ENCODE measurements at places on chromosomes 5 and 9.

- DNase-seq, result peak; percentile 20
Measured at GRCh38 chr5:151222790-151223446, 974 bp downstream of the CCDC69 start.

GRCh38 chr5:66701244-66701643, 105.1 kb downstream of the MAST4 start:
- DNase-seq, result no peak

DNA sequence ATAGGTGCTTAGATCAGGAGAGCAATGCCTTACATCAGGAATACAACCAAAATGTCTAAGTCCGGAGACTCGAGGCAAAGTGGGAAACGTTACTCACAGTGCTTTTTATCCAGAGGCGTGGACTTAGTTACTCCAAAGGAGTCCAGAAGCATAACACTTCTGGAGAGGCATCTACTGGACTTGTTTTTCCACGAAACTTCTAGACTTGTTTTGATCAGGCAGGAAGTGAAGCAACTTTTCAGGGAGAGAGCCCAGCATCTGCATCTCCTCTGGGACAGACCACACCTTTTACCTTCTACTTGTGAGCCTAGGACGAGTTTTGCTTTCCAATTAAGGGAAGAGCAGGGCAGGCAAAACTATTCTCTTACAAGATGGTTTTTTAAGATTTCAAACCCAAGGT, 1.2 kb upstream of the TJP2 start:
- peak; percentile 40 for DNase-seq

- no peak for DNase-seq
Measured at GRCh38 chr9:76620581-76620980, 143.7 kb upstream of the PCA3 start.

DNA sequence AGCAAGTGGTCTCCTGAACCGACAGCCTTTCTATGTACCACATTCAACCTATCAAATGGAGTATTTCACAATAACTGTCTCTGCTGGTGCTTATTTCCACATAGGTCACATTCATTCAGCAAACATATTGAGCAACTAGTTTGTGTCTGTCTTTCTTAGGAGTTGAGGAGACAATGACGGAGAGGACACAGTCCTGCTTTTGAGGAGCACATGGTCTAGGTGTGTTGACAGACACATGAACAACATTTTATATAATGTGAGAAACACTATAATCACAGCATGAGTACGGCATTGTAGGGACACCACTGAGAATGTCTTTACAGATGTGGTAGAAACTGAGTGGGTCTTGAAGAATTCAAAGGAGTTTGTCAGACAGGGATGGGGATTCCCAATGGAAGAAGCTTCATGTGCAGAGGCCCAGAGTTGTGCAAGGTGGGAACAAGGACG, 28.5 kb downstream of the NFIL3 start:
- peak; percentile 56 for DNase-seq

GRCh38 chr9:116178481-116179211, 25.1 kb downstream of the PAPPA start:
- DNase-seq, result no peak

DNA sequence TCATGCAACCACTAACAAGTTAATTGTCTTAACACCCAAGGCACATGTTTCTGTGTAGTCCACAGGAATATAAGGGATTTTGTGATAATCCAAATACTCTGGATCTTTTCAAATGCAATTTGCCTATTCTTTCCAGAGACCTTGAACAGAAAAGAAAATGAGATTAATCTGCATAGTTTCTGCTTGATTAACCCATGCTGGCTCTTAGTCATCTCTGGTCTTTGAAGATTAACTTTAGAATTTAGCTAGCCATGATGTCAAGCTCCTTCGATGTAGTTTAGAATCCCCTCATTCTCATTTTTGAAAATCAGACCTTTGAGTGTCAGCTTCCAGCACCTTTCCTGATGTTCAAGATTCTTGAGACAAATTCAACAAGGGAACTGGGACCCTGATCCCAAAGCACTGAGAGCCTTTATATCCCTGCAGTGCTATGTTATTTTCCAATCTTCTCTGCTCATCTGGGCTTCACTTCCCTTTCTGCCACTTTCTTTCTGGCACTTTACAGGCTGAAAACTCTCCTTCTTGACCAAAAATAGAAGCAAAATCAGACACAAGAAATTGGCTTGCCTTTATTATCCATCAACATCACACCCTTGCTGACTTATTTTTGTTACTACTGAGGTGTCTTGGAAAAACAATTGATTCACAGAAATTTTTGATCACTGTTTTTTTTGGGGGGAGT, 155.5 kb downstream of the PALM2AKAP2 start:
- no peak for DNase-seq

DNA sequence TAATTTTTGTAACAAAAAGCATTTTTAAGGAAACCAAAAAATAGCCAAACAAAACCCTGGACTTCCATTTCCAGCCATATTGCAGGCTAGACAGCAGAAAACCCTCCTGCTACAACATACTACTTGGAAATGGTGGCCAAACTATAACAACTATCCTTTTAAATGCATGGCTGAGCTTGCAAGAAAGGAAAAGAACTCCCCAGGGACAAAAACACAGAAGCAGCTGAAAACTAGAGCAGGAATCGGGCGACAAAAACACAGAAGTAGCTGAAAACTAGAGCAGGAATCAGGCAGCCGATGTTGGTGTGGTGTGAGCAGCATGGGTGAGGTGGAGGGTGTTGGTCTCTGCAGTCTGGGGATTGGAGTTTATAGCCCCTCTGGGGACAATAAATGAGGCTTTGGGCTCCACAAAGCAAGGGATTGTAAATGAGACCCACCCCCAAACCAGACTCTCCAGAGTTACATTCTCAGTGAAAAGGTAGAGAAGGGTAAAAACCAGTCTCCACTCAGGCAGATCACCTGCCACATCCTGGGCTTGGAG, 95.2 kb downstream of the C9orf50 start:
- DNase-seq, result no peak

- no peak for DNase-seq
Measured at GRCh38 chr5:135105105-135105484, 71.1 kb upstream of the PITX1 start.

DNA sequence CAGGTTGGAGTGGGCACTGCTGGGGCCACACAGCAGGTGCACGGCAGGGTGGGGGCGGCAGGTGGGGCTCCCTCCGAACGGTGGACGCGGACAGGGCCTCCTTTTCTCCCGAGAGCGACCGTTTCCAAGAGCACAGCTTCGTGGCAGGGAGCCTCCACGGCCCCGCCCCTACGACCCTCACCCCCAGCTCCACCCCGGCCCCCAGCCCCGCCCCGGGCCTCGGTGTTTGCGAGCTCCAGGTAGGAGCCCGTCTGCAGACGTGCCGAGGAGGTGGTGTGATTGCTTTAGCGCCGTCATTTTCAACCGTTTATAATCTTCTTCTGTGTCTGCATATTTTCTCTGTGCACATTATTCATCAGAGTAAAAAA, 8.8 kb downstream of the GRIN1 start:
- DNase-seq, result no peak

DNA sequence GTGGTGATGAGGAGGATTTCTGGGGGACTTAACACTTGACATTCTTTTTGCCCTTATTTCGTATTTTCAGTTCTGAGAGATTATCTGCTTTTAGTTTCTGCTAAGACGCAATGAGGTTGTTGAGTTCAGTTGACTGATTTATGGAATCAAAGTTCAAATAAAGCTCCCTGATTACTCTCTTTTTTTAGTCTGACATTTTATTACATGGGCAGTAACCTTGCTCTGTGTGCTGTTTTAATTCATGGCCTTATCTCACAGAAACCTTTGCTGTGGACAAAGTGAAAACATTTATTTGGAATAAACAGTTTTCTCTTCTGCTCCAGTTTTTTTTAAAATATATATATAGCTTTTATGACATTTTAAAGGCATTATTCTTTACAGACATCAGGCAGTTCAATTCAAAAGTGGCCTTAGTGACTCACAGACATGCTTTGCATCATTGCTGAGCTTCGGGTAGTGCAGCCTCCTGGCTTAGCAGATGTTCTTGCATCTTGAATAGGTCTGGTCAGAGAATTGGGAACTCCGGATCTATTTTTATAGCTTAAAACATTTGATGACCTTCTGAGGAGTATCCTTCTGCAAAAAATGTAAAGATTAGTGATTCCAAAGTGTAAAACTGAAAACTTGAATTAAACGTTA, 162.9 kb downstream of the FAM170A start:
- DNase-seq, result no peak

DNA sequence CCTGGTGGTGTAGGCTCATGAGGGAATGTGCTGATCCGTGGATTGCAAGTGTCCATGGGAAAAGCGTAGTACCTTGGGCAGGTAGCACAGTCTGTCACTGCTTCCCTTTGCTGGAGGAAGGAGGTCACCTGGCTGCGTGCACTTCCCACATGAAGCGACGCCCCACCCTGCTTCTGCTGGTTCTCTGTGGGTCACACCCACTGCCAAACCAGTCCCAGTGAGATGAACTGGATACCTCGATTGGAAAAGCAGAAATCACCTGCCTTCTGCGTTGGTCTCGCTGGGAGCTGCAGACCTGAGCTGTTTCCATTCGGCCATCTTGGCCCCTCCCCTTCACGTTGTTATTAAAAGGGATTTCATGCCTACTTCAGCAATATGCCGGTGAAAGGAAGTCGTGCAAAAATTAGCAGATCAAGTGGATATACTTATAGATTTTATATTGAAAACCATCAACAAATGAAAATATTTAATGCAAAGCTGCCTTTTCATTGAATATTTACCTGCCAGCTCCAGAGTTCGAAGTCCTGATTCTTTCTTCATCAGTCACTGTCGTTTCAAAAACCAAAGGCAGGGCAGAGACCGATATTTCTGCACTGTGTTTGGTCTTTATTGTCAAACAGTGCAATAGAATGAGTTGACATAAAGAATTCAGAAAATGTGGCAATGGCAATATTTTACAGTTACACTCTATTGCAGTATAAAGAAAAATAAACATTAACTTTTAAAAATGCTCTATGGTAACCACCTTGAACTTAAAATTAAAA, 123.2 kb downstream of the JAKMIP2 start:
- no peak for DNase-seq

DNA sequence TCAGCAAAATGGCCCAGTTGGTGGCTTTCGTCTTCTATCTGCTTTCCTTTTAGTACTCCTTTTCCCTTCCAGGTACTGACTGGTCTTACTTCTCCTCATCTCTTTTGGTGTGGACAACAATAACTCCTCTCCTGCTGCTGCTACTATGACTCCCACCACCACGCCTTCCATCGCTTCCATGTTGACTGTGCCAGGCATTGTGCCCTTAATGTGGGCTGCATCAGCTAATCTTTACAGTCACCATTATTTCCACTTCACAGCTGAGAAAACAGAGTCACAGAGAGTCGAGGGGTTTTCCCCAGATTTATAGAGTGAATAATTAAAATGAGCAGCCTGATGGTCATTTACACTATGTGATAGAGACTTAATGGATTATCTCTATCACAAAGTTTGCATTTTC, 184.9 kb upstream of the IL12B start:
- DNase-seq, result no peak

- peak; percentile 68 for DNase-seq
Measured at GRCh38 chr5:76642390-76643040, 19.3 kb upstream of the F2RL2 start.

- DNase-seq, result no peak
Measured at GRCh38 chr5:53180538-53180937, 71.0 kb upstream of the MOCS2 start.

- DNase-seq, result no peak
Measured at GRCh38 chr5:109351988-109352864, 57.5 kb downstream of the PJA2 start.

- peak; percentile 32 for DNase-seq
Measured at GRCh38 chr5:18881615-18882014, 1106.4 kb downstream of the CDH18 start.

GRCh38 chr9:14813336-14814248, 91.1 kb upstream of the CER1 start:
- DNase-seq, result peak; percentile 3

- no peak for DNase-seq
Measured at GRCh38 chr5:76225336-76225735, 142.2 kb downstream of the SV2C start.

DNA sequence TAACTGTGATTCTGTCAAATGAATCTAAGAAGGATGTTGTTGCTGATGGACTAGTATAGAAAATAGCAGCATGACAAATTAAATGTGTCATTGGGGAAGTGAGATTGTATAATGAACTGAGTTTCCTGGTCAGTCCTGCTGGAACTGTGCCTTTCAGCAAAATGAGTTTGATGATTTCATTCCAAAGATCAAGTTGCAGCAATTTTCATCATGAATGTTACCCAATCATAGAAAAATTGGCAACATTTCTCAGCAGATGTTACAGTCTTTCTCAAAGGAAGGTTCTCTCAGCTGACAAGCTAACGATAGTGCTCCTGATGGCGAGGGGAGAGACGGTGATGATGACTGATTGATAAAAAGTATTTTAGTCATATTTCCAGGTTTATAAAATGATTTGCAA, 10.7 kb downstream of the PCDHAC2 start:
- no peak for DNase-seq

DNA sequence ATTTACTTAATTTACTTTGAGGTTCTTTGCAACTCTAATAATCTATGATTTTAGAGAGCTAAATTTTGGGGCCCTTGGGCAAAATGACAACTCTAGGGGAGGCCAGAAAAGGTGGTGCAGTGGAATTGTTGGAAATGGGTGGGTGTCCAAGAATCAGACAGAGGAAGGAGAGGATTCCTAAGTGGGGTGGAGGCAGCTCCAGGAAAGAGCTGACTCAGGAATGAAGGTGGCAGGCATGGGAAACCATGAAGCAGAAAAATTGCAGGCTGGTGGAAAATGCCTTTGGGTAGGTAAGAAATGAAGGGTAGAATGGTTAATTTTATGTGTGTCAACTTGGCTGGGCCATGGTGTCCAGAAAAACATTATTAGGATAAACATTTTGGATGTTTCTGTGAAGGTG, 248.5 kb upstream of the TUT7 start:
- no peak for DNase-seq

DNA sequence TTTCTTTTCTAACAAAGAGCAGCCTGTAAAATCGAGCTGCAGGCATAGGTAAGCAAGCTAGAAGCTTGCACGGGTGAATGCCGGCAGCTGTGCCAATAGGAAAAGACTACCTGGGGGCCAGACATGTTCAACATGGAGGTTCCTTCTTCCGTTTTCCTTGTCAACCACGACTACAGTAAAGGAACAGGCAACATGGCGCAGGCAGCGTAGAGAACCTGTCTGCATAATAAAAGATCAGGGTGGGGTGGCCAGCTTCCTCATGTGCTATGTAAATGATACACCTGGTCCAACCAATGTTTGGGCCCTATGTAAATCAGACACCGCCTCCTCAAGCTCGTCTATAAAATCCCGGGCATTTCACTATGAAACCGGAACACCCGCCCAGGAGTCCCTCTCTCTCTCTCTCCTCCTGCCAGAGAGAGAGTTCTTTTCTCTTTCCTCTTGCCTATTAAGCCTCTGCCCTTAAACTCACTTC, 103.8 kb upstream of the LIFR start:
- DNase-seq, result no peak

DNA sequence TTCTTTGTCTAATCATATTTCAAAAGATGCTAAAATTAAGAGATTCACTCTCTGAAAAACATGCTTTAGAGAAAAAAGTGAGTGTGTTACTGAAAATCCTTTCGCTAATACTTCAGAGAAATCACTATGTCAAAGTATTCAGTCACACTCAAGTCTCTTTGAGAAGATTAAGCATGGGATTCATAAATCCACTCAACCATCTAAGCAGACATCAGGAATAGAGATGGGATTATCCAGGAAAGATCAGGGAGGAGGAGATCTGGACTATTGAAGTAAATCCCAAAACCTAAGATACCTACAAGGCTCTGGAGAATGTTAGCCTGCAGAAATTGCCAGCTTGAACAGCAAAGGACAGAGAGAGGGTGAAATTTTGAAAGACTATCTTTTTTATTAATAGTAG, 317.2 kb upstream of the ACO1 start:
- no peak for DNase-seq
